Progenitor cell of endocrine pancreas (in vitro differentiated cells): ENCODE measurements at places on chromosomes 2 and 18. TPM values are rescaled to one million over a fixed set of nuclear protein-coding genes. Genes with fewer than 3 reads are reported as not detected.
A peak's percentile ranks its signal among the peaks of the same experiment; 100 is the strongest.

GRCh38 chr2:105782123-105782522 is 37.4 kb downstream of the NCK2 start:
- no peaks in the 10 kb centered on the region for H3K27me3 ChIP-seq
- peaks cover 25% of the 10 kb centered on the region for H3K4me1 ChIP-seq
- H3K27ac ChIP-seq = no peak overlapping the region
- peaks cover 4% of the 10 kb centered on the region for H3K36me3 ChIP-seq
- DNase-seq = no peak

GRCh38 chr2:223995569-223995968 is 38.3 kb downstream of the MRPL44 start:
- H3K27me3 ChIP-seq = no peaks in the 10 kb centered on the region
- no peak overlapping the region for H3K4me3 ChIP-seq
- peaks cover 2% of the 10 kb centered on the region for H3K36me3 ChIP-seq
- no peaks in the 10 kb centered on the region for H3K4me1 ChIP-seq
- H3K27ac ChIP-seq = peak overlapping the region; percentile 37
- no peak for DNase-seq

DNA sequence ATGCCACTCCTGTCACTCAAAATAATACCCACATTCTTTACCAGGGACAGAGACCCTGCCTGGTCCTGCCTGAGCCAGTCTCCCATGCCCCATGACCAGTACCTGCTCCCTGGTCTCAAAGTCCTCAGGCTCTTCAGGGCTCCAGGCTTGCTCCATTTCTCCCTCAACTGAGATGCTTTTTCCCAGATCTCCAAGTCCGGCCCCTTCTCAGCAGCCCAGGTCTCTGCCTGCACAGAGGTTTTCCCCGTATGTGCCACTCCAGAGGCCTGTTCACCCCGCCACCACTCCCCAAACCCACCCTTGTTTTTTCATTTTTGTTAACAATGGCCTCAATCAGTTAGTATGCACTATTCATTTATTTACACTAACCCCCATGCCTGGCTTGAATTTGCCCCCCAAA is 499.5 kb upstream of the MYT1L start:
- H3K36me3 ChIP-seq = no peaks in the 10 kb centered on the region
- H3K27me3 ChIP-seq = peaks cover 10% of the 10 kb centered on the region
- no peaks in the 10 kb centered on the region for H3K4me1 ChIP-seq

DNA sequence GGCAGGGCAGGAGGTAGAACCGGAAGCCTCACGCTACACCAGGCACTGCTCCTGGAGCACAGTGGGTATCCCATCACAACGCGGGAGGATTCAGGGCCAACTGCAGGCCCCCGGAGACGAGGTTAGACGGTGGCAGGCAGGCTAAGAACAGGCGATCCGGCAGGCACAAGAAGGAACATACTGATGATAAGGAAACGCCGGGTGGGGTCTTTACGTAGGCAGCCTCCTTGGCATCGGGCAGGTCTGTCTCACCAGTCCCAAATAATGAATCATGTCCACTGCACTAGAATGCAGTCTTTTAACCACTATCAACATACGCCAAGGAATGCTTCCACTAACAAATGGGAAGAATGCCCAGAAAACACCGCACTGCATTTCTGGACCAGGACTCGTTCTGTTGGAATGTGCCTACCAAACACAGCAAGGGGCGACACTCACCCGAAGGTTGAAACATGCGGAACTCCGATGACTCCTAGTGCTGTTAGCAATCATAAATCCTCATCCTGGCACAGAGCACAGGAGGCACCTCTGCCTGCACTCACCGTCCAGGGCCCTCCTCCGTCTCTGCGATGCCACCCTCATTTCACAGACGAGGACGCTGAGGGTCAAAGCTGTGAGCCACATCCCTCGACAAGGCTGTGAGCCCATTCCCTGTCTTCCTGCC is 35.2 kb downstream of the ZNF516 start:
- H3K36me3 ChIP-seq = peaks cover 26% of the 10 kb centered on the region
- H3K4me3 ChIP-seq = no peak overlapping the region
- no peak for DNase-seq
- H3K27me3 ChIP-seq = no peaks in the 10 kb centered on the region

DNA sequence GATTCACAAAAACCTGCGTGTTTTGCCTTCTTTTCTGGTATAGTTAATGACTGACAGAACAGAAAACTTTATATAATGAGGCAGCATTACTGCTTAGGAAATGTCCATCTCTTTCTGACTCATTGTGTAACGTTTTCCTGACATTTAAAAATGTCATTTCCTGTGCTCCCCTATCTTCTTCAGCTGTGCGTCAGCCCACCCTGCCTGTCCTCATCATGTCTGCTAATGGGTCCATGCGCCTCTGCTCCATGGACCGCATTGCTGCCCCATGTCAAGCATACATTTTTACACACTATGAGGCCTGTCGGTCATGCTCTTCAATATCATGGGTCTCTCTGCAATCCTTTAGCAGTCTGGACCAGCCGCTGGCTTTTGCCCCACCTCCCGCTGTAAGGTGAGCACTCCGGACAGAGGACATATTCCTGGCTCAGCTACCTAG is 234.3 kb downstream of the CDCA7 start:
- H3K27me3 ChIP-seq = no peaks in the 10 kb centered on the region
- H3K27ac ChIP-seq = no peak overlapping the region
- peaks cover 5% of the 10 kb centered on the region for H3K36me3 ChIP-seq
- peaks cover 7% of the 10 kb centered on the region for H3K4me1 ChIP-seq
- no peak overlapping the region for H3K4me3 ChIP-seq
- no peak for DNase-seq

GRCh38 chr2:21070341-21071257 is 26.7 kb upstream of the APOB start:
- peaks cover 22% of the 10 kb centered on the region for H3K4me1 ChIP-seq
- no peaks in the 10 kb centered on the region for H3K36me3 ChIP-seq
- DNase-seq = no peak

- H3K36me3 ChIP-seq = peaks cover 22% of the 10 kb centered on the region
- no peak overlapping the region for H3K4me3 ChIP-seq
- H3K4me1 ChIP-seq = no peaks in the 10 kb centered on the region
- H3K27me3 ChIP-seq = no peaks in the 10 kb centered on the region
Observed at GRCh38 chr2:131046918-131047652, 46.2 kb downstream of the FAM168B start.

DNA sequence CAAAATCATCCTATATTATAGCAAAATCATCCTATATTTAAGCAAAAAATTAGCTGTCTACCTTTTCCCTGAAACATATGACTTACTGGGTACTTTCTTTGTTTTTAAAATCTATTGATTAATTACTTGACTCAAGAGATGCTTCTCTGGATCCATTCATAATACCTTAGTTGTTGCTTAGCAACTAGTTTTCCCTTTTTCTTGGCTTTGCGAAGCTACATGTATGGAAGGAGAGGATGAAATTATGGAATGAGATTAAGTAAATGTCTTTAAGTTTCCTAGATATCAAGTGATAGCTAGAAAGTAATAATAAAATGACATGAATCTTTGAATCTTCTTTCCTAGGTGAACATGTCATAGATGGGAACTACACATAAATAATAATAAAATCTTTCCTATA is 1033.2 kb upstream of the FAM98A start:
- H3K4me1 ChIP-seq = no peaks in the 10 kb centered on the region
- H3K27ac ChIP-seq = no peak overlapping the region
- no peaks in the 10 kb centered on the region for H3K36me3 ChIP-seq
- no peaks in the 10 kb centered on the region for H3K27me3 ChIP-seq
- no peak for DNase-seq
- no peak overlapping the region for H3K4me3 ChIP-seq

- peaks cover 61% of the 10 kb centered on the region for H3K27me3 ChIP-seq
- no peak for DNase-seq
- no peaks in the 10 kb centered on the region for H3K36me3 ChIP-seq
- no peak overlapping the region for H3K4me3 ChIP-seq
Observed at GRCh38 chr2:96320326-96320725, 4.8 kb upstream of the ITPRIPL1 start.

DNA sequence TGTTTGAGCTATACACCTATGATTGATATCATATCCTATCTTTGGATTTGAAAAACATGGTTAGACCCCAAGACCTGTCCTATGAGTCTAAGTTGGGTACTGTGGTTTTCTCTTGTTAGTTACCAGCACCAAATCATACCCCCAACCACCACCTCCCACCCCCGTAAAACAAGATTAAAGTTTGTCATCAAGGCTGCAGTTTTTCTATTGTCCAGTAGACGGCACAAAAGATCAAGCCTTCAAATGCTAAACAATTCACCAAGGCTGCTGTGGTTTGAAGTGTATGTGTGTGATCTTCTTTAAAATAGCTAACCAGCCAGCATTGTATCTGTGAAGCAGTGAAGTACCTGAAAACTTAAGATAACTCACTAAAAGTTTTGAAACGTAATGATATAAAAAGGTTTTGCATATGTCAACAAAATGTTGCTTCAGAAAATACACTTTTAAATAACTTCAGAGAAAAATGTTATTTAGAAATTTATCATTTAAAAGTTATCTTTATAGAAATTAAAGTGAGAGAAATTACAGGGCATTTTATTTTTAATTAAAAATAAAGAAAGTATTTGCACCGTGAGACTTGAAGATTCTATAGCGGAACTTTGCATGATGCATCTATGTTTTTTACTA is 5.8 kb upstream of the MEIS1 start:
- H3K27ac ChIP-seq = peak overlapping the region; percentile 21
- DNase-seq = no peak
- H3K27me3 ChIP-seq = no peaks in the 10 kb centered on the region
- H3K4me1 ChIP-seq = peaks cover 50% of the 10 kb centered on the region
- H3K36me3 ChIP-seq = no peaks in the 10 kb centered on the region
- H3K4me3 ChIP-seq = peak overlapping the region; percentile 95

DNA sequence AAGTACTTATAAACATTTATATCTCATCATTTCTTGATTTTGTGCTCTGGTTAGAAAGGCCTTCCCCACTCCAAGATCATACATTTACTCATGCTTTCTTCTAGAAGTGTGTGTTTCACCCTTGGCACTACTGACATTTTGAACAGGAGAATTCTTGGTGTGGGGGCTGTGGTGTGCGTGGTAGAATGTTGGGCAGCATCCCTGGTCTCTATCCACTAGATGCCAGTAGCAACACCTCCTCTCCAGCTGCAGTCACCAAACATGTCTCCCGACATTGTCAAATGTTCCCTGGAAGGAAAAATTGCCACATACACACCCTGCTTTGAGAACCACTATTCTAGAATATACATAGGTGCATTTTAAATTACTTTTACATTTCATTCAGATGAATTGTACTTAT is 8.7 kb upstream of the TGIF1 start:
- H3K4me3 ChIP-seq = no peak overlapping the region
- no peak for DNase-seq
- H3K36me3 ChIP-seq = no peaks in the 10 kb centered on the region
- no peak overlapping the region for H3K27ac ChIP-seq
- peaks cover 34% of the 10 kb centered on the region for H3K4me1 ChIP-seq

DNA sequence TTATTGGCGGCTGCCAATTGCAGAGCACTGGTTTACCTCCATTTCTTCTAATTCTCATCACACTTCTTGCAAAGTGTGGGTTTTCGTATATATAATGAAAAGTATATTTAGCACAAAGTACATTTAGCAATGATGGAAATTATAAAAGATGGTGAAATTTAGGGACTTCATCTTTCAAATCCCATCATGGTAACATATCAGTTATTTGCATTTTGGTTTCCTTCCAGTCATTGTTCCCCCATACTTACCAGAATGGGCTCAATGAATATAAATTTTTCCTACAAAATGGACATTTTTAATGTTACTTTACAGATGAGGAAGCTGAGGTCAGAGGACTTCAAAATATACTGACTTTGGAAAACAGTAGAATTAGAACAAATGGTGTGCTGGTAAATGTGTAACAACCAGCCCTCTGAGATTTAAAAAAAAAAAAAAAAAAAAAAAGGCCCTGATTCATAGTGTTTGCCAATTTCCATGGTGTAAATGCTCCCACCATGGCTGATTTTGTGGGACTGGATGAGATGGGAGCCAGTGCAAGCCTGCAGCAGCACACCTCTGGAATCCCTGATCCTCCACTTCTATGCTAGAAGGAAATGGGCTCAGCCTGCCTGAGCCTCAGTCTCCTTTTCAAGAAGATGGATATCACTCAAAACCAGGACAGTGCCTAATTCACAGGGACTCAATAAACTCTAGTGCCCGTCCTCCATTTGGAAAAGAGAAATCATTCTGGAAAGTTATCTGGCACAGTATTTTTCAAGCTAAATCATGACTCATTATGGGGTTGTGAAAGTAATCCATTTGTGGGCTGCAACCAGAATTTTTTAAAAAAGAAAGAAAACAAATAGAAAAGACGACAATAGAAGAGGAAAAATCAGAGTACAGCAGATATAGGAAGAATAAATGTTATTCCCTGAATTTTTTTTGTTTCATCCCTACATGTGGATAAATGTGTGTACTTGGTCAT is 34.0 kb downstream of the LBH start:
- H3K27me3 ChIP-seq = no peaks in the 10 kb centered on the region
- no peak overlapping the region for H3K4me3 ChIP-seq
- no peak for DNase-seq
- H3K4me1 ChIP-seq = peaks cover 4% of the 10 kb centered on the region

Gene PIEZO2
- total RNA-seq = 1.7 TPM in 2 replicates

Gene IL1RN
- not detected in 2 replicates for total RNA-seq

Gene CLIP4
- 13.7 and 16.0 TPM in 2 replicates for total RNA-seq

Gene SP140L
- 2.7 and 3.4 TPM in 2 replicates for total RNA-seq

Gene MTCL1
- total RNA-seq = 81.5 and 85.6 TPM in 2 replicates

Gene SCYGR4
- not detected in 2 replicates for total RNA-seq

Gene CROCC2
- 0.36 and 0.40 TPM in 2 replicates for total RNA-seq

Gene LHCGR
- total RNA-seq = not detected in 2 replicates

Gene POMC
- 5.4 and 6.5 TPM in 2 replicates for total RNA-seq
